ENCODE measurements at places on chromosomes 5 and 9.
A peak's percentile ranks its signal among the peaks of the same experiment; 100 is the strongest.

DNA sequence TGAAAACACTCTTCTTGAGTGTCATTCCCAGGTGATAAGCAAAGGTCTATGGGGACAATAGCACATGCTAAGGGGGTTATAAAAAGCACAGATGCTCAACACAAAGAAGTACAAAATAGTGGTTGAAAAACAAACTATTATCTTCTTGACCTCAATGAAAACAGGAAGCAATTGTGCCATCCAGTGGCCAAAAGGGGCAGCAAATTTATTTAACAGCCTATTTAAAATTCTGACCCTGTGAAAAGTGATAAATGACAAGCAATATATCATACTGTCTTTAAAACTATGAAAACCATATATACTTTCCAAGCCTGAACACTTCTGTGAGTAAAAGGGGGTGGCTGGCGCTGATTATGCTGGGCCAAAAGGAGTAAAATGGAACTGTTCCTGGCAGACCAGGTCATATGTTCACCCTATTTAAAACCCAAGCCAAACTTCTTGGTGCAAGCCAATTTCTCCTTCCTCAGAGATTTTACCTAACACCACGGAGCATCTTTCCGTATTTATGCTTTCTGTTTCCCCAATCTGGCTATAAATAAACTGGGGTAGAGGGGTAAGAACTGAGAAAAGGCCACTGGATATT, 29.7 kb downstream of the TEX10 start:
- no peak for DNase-seq

GRCh38 chr5:34743878-34744277, 87.8 kb downstream of the RAI14 start:
- no peak for DNase-seq

GRCh38 chr5:1793966-1794900, 5.4 kb downstream of the MRPL36 start:
- peak; percentile 32 for DNase-seq

GRCh38 chr5:133294380-133294779, 242.6 kb downstream of the HSPA4 start:
- no peak for DNase-seq

GRCh38 chr5:75006865-75007822, 45.2 kb downstream of the GCNT4 start:
- DNase-seq = no peak

- DNase-seq = no peak
These were observed 153.2 kb upstream of the MVB12B start for GRCh38 chr9:126173401-126173800.

Data from activated T-cell treated with anti-CD3 and anti-CD28 coated beads, Interleukin-2, amount 50 U/mL, for 48 hours (primary cell).